ENCODE measurements at places on chromosomes 7 and 10.

DNA sequence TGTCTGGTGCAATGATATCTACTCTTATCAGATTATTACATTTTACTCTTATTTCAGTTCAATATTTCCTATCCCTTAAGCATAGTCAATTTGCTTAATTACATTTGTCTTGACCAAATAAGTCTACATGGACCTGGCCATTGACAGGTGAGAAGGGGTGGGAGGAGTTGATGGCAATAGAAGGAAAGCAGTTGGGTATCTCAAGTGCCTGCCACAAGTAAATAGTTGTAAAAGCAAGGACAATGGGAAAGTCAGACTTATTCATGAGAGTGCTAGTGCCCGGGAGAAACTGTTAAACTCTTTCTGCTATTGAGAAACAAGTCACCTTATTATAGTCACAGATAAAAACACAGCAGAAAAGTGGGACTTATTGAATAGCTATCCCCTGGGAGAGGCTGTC, 32.4 kb upstream of the HGF start:
- DNase-seq: no peak

DNA sequence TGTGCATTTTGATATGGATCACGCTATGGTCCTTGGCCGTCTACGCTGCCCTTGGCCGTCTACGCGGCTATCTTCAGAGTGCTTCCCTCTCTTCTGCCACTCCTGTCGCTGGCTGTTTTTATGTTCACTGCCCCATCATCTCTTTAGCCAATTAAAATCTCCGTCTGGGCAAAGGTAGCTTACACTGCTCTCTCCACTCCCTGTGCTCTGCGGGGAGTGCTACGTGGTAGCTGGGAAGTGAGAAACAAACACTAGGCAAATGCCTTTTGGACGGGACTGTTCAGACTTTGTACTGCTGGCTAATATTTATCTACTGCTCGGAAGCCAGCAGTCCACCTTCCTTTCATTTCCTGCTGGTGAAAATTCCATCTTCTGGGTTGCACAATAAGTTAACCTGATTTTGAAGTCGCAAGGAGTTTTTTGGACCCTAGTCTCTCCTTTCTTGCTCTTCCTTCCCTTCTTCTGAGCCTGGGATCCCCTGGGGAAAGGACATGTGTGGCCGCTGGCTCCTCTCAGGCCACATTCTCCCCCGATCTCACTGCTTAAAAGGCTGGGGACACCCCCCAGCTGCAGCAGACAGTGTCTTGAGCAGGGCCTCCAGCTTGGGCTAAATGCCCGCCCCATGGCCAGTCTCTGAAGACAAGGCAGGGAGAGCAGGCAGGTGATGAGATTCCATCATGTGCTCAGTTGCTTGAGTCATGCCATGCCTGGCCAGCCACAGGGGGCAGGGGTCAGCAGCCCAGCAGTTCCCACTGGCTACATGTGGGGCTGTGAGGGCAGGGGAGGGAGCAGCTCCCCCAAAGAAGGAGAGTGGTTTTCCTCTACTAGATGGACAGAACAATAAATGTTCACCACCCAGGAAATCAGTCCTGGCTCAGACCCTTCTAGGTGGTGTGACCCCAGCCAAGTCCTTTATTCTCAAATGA, 25.5 kb upstream of the RBM33 start:
- no peak for DNase-seq

DNA sequence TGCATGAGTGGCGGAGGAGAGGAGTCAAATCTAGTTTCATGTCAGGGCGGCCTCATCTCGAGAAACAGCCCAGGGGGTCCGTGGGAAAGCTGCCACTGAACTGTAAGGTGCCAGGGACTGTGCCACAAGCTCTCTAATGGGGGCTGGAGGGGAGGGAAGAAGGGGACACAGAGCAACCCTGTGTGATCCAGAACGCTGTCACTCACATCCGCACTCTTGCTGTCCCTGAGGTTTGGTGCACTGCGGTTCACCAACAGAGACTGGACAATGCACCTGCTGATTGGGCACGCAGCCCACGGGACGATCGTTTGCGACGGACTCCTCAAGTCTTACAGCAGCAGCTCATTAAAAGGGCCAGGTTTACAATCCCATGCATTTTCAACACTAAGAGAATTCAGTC, 47.7 kb downstream of the AMZ1 start:
- no peak for DNase-seq

DNA sequence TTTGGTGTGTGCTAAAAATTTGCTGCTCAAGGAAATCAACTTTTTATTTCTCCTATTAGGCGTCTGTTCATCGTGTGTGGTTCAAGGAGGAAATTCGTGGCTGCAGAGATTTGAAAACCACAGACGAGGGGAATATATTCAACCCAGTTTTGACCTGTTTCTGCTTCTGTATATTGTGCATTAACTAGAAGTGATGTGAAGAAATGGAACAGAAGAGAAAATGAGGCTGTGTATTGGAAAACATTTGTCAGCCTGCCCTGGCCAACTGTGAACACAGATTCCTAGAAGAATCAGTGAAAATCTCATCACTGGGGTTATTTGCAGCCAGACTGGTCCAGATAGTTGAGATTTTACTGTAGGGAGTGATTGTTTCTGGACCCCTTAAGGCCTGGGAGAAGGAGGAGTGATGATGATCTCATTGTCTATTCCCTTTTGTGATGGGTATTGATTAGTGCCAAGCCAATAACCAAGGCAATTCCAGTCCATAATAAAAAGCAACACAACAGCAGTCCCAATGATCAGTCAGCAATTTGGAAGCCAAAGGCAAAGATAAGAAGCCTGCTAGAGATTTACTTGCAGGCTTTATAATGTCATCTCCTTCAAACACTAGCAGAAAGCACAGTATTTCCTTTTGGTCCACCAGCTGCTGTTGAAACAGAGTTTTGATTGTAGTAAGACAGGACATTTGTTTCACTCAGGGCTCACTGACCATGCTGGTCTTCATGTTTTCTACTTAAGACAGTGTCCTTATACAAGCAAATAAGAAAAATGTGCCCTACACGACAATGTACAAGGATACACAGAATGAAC, 339.4 kb downstream of the PRPF18 start:
- no peak for DNase-seq

DNA sequence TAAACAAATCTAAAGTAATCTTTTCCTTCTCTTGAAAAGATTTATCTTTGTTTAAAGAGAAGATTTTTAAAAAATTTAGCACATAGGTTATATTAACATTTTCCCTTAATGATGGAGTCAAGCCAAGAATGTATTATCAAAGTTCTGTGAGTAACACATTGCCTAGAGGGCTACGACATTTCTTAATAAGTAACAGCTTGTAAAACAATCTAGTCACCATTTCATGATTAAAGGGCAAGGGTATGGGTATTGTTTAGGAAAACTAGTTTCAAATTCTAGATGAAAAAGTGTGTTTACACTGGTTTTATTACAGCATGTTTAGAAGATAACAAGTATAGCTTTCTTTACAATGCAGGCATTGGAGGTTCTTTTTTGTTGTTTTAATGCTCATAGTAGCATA, 28.6 kb upstream of the LAMB4 start:
- no peak for DNase-seq

DNA sequence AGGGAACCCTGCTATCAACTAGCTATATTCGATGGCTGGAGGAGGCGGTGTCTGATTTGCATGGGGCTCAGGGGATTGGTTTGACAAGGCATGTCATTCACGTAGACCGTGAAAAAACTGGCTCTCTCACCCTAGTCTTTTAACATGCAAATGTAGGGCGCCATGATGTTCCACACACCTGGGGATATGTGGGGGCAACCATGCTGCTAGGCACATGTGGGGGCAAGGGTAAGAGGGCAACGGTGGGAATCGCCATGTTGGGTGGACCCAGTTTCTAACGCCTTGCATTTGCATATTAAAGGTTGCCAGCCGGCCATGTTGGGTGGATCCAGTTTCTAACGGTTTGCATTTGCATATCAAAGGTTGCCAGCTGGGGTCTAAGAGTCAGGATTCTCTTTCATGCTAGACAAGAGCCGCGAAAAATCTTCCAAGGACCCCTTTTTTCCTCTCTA, 419.2 kb upstream of the NFE2L3 start:
- no peak for DNase-seq

- no peak for DNase-seq
Observed at GRCh38 chr10:93150289-93150688, 76.6 kb downstream of the CYP26A1 start.

GRCh38 chr10:106775127-106775526, 389.4 kb downstream of the SORCS1 start:
- DNase-seq: no peak

GRCh38 chr7:6416516-6417145, 31.1 kb downstream of the DAGLB start:
- DNase-seq: no peak

DNA sequence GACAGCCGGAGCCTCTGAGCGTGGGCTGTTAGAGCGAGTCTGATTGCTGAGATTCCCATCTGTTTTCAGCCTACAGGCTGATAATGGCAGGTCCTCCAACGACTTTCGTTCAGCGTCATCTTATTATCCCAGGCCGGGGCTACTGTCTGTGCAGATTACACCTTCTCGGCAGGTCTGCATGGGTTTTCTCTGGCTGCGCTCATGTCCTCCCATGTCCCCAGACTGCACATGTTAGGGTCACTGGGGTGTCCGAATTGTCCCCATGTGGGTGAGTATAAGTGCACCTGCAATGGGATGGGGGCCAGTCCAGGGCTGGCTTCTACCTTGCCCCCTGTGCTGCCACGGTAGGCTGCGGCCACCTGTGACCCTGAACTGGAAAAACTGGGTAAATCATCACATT, 257.8 kb downstream of the COBL start:
- DNase-seq: no peak

DNA sequence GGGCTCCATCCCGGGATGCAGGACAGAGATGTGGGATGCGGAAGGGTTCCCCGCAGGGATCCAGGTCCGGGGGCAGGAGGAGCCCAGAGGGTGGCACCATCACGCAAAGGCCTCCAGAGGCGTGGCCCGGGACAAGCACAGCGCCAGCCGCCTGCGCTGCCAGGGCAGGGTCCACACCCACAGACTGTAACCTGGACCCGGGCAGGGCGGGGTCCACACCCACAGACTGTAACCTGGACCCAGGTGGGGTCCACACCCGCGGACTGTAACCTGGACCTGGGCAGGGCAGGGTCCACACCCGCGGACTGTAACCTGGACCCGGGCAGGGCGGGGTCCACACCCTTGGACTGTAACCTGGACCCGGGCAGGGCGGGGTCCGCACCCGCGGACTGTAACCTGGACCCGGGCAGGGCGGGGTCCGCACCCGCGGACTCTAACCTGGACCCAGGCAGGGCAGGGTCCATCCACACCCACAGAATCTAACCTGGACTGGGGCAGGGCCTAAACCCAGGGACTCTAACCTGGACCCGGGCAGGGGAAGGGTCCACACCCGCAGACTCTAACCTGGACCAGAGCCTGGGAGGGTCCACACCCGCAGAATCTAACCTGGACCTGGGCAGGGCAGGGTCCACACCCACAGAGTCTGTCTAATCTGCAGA, 37.5 kb upstream of the SUN1 start:
- DNase-seq: no peak

DNA sequence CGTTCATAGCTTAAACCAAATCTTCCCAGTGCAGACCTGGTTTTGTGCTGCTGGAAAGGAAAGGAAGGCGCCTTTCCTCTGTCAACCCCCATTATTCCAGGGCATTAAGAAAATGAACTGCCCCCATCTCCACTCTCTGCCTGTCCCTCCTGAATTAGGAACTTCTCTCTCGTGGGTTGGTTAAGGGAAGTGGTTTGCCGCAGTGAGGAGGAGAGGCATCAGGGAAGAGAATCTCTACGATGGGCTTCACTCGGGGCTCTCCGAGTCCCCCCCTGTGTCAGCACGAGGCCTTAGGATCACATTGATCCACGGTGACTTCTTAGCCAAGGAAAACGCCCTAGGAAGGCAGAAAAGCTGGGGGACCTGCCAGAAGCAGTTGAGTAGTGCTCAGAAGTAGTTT, 53.9 kb upstream of the LYZL2 start:
- no peak for DNase-seq

GRCh38 chr10:121572859-121573537, 25.2 kb downstream of the FGFR2 start:
- no peak for DNase-seq

- DNase-seq: no peak
Observed at GRCh38 chr10:88322324-88323063, 260.6 kb downstream of the RNLS start.

DNA sequence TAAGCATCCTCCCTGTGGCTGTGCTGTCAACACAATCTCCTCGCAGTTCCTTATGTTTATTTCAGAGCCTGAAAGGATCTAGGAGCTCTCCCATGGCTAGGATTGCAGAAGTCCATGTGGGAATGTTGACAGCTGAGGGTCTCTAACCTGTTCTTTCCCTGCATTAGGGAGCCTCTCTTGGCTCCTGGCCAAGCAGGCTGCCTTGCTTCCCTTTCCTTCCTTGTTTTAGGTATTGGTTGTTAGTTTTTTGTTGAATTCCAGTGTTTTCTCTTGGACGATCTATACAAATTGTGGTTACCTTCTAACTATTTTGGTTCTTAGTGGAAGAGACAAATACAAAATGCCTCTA, 171.8 kb downstream of the MLLT10 start:
- DNase-seq: no peak

DNA sequence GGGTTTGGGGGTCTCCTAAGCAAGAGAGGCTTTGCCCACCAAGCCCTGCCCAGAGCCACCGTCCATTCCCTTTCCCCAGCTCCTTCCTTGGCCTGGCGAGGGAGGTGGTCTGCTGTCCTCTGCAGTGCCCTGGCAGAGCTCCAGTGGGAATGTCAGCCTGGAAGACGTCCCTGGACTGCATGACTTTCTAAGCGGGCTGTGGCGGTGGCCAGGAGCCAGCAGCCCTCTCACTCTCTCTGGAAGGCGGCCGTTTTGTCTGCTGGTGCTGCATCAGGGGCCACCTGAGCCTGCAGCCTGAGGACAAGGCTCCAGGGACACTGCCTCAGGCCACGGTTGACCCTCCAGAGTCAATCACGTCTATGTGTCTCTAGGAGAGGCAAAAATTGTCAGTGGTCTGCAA, 271.0 kb downstream of the SKAP2 start:
- DNase-seq: no peak

DNA sequence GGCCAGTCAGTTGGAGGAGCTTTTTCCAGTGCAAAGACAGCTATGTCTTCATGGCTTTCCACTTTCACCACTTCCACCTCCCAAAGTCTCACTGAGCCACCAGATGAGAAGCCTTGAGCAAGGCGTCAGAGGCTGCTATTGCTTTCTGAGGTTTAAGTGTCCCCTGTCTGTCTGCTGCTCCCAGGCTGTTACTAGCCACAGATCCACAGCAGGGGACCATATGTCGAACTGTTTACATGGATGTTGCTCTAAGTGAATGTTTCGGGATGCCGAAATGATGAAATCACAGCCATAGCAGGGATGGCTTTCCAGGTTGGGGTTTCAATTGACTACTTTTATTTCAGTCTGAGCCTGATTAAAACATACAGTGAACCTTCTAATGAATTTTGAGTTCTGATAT, 88.5 kb downstream of the AVL9 start:
- DNase-seq: no peak

GRCh38 chr7:50356212-50356944, 51.9 kb downstream of the IKZF1 start:
- DNase-seq: no peak

GRCh38 chr7:110442381-110442837, 648.5 kb upstream of the LRRN3 start:
- DNase-seq: no peak

DNA sequence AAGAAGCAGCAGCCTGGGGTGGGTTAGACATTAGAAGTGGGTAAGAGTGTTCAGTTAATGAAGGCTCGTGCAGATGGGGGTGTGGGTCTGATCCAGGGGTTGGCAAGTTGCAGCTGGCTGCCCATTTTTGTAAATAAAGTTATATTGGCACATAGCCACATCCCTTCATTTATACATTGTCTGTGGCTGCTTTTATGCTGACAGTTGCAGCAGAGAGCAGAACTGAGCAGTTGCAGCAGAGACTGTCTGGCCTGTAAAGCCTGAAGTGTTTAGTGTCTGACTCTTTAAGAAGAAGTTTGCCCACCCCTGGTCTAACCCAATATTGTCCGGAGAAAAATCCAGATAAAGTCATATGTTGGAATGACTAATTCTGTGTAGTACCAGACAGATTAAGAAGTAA, 38.1 kb downstream of the GLRX3 start:
- no peak for DNase-seq

Data from ascending aorta (tissue), 2 donors.